ENCODE measurements at places on chromosomes 4 and X. TPM values are rescaled to one million over a fixed set of nuclear protein-coding genes. Genes with fewer than 3 reads are reported as not detected.

ADAMTS3 gene
- not detected for total RNA-seq

ADRA2C gene
- not detected for total RNA-seq

AVPR2 gene
- total RNA-seq, result not detected

CCNG2 gene
- total RNA-seq, result 25.7 TPM

RNF128 gene
- total RNA-seq, result not detected

GAGE12F gene
- total RNA-seq, result not detected

SYN1 gene
- total RNA-seq, result 0.98 TPM

MSANTD1 gene
- 0.46 TPM for total RNA-seq

CCKAR gene
- total RNA-seq, result not detected

HTN3 gene
- not detected for total RNA-seq

DNA sequence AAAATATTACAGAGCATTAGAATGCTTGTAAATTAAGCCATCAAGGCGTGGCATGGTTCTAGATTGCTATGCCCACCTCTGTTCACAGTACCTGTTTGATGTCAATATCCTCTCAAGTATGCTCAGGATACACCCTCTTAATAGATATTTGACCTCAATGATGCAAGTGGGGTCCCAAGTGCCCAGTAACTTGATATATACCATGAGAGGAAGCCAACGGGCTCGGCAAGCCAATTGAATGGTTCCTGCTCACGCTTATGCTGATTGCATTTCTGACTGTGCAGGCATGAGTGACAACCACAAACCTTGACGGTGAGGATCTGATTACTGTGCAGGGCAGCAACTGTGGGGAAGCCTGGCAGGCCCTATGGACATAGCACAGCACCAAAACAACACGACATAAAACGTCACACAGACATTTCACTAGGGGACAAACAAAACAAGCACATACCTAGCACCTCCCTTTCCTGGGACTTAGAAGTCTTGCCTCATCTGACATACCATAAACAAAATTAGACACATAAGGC is 179.1 kb upstream of the ETNPPL start:
- H3K27me3 ChIP-seq, result no peaks in the 10 kb centered on the region
- no peak for DNase-seq
- no peaks in the 10 kb centered on the region for H3K36me3 ChIP-seq
- H3K4me1 ChIP-seq, result no peaks in the 10 kb centered on the region
- no peak overlapping the region for H3K4me3 ChIP-seq

DNA sequence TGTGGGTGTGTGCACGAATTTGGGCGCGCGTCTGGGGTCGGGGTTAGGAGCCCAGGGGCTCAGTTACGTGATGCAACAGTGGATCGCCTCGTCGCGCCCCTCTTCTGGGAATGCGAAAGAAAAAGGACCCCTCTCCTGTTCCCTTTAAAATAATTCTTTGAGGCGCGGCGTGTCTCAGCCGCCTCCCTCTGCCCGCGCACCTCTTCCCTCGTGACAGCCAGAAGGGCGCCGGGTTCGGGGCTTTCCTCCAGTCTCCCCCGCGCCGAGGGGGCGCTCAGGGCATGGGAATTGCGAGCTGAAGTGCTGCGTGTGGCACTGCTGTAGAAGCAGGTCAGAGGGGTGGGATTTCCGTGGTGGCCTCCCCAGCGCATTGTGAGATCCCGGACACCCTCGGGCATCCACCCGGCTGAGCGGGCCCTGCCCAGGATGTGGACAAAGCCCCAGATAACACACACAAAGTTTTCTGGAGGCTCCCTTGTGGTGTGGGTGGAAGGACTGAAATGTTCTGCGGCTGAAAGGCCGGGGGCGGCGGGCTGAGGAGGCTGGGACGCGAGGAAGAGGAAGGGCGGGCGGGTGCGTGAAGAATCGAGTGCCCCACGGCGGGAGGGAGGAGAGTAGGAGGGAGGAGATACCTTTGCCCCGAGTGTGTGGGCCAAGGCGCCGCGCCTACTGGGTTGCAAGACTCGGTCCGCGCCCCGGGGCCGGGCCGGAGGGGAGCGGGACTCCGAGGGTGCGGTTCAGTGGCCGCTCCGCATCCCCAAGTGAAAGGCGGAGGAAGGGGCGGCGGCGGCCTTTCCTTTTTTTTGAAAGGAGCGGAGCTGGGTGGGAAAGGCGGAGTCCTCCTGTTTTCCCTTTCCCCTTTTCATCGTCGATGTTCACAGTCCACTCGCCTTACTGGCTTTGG is 752 bp downstream of the SEPTIN11 start:
- peak overlapping the region; percentile 68 for H3K27ac ChIP-seq
- H3K4me1 ChIP-seq, result peaks cover 13% of the 10 kb centered on the region
- H3K4me3 ChIP-seq, result peak overlapping the region; percentile 83
- no peaks in the 10 kb centered on the region for H3K36me3 ChIP-seq

DNA sequence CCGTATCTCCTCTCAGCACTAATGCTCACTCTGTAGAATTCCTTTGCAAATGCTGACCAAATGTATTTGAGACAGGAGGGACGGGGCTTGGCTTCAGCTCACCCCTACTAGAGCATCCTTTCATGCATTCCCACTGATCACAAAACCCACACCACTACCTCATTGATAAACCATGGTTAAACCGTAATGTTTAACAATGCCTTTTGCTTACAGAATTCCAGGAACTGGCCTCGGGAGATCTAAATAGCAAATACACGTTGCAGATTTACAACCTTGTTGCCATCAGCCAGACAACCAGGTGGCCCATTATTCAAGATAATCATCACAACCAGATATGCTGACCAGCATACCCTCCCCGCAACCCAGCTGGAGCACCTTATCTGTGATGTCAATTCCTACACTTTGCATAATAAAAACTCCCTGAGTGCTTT is 391.9 kb downstream of the KCTD8 start:
- no peaks in the 10 kb centered on the region for H3K4me1 ChIP-seq
- no peak overlapping the region for H3K4me3 ChIP-seq
- no peak for DNase-seq
- no peaks in the 10 kb centered on the region for H3K36me3 ChIP-seq

GRCh38 chrX:151488677-151489076 is 74.8 kb upstream of the PASD1 start:
- H3K27me3 ChIP-seq, result no peaks in the 10 kb centered on the region
- no peaks in the 10 kb centered on the region for H3K36me3 ChIP-seq
- H3K4me3 ChIP-seq, result no peak overlapping the region
- no peak overlapping the region for H3K27ac ChIP-seq
- H3K4me1 ChIP-seq, result peaks cover 3% of the 10 kb centered on the region

DNA sequence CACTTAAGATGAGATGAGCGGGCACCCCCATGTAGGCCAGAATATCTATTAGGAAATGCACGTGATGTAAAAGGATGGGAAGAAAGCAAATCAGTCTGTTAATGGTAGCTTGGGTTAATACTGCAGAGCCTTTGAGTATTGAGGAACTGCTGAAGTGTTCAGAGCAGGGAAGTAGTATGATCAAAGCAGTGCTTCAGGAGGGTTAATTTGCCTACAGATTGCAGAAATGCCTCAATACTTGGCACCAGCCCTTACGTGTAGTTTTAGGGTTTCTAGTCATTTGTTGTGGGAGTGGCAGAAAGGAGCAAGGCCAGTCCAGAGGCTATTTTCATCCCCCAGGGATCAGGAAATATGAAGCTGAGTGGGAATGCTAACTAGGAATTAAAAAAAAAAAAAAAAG is 19.7 kb downstream of the ZFX start:
- H3K4me1 ChIP-seq, result peaks cover 60% of the 10 kb centered on the region
- H3K4me3 ChIP-seq, result no peak overlapping the region
- H3K36me3 ChIP-seq, result peaks cover 17% of the 10 kb centered on the region
- no peak for DNase-seq

- no peak for DNase-seq
- no peak overlapping the region for H3K4me3 ChIP-seq
- no peaks in the 10 kb centered on the region for H3K27me3 ChIP-seq
- H3K36me3 ChIP-seq, result no peaks in the 10 kb centered on the region
These were observed 51.2 kb upstream of the SPANXN3 start for GRCh38 chrX:143568467-143568866.

DNA sequence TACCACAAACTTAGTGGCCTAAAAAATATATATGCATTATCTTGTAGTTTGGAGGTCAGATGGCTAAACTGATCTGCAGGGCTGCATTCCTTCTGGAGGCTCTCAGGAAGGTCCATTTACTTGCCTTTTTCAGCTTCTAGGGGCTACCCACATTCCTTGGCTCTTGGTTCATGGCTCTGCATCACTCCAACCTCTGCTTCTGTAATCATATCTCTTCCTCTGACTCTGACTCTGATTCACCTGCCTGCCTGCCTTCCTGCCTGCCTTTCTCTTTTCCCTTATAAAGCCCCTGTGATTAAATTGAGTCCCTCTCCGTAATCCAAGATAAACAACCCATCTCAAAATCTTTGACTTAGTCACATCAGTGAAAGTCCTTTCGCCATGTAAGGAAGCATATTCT is 25.0 kb upstream of the FRMPD4 start:
- H3K27me3 ChIP-seq, result no peaks in the 10 kb centered on the region
- H3K27ac ChIP-seq, result no peak overlapping the region
- H3K36me3 ChIP-seq, result no peaks in the 10 kb centered on the region
- H3K4me3 ChIP-seq, result no peak overlapping the region

GRCh38 chrX:70254063-70254400 is 6.0 kb downstream of the P2RY4 start:
- H3K4me1 ChIP-seq, result peaks cover 25% of the 10 kb centered on the region
- H3K27ac ChIP-seq, result peak overlapping the region; percentile 92
- H3K27me3 ChIP-seq, result no peaks in the 10 kb centered on the region

- H3K27me3 ChIP-seq, result peaks cover 3% of the 10 kb centered on the region
- H3K4me3 ChIP-seq, result no peak overlapping the region
- H3K27ac ChIP-seq, result no peak overlapping the region
- H3K36me3 ChIP-seq, result no peaks in the 10 kb centered on the region
- DNase-seq, result no peak
These were observed 117.5 kb downstream of the DCTD start for GRCh38 chr4:182799515-182800215.

DNA sequence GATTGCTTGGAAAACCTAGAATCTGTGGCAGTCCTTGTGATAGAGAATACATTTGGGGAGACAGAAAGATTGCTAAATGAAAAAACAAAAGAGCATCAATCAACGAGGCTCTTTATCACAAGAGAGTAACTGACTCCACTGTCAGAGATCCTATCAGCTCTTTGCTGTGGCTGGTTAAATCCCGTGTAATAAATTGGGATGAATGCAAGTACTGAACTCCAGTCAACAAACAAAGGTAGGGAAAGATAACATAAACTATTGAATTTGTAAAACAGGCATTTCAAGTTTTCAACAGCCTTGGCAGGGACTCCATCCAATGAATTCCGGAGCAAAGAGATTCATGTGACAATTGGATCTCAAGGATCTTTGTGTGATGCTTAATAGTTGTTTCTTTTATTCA is 21.3 kb downstream of the MMRN1 start:
- no peak overlapping the region for H3K27ac ChIP-seq
- H3K4me3 ChIP-seq, result no peak overlapping the region
- DNase-seq, result no peak
- no peaks in the 10 kb centered on the region for H3K36me3 ChIP-seq
- H3K27me3 ChIP-seq, result no peaks in the 10 kb centered on the region

DNA sequence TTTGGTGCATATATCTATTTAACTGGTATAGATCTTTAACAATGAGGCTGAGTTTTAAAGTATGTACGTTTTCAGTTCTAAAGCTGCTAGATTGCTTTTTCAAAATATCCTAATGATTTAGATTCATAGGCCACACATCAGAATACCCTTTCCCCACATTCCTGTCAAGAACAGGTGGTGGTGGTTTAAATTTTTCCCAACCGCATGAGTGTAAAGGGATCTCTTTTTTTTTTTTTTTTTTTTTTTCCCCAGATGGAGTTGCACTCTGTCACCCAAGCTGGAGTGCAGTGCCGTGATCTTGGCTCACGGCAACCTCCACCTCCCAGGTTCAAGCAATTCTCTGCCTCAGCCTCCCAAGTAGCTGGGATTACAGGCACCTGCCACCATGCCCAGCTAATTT is 28.0 kb downstream of the NUP54 start:
- H3K36me3 ChIP-seq, result peaks cover 68% of the 10 kb centered on the region
- H3K27ac ChIP-seq, result no peak overlapping the region
- no peak for DNase-seq
- no peak overlapping the region for H3K4me3 ChIP-seq
- H3K4me1 ChIP-seq, result no peaks in the 10 kb centered on the region
- H3K27me3 ChIP-seq, result no peaks in the 10 kb centered on the region

DNA sequence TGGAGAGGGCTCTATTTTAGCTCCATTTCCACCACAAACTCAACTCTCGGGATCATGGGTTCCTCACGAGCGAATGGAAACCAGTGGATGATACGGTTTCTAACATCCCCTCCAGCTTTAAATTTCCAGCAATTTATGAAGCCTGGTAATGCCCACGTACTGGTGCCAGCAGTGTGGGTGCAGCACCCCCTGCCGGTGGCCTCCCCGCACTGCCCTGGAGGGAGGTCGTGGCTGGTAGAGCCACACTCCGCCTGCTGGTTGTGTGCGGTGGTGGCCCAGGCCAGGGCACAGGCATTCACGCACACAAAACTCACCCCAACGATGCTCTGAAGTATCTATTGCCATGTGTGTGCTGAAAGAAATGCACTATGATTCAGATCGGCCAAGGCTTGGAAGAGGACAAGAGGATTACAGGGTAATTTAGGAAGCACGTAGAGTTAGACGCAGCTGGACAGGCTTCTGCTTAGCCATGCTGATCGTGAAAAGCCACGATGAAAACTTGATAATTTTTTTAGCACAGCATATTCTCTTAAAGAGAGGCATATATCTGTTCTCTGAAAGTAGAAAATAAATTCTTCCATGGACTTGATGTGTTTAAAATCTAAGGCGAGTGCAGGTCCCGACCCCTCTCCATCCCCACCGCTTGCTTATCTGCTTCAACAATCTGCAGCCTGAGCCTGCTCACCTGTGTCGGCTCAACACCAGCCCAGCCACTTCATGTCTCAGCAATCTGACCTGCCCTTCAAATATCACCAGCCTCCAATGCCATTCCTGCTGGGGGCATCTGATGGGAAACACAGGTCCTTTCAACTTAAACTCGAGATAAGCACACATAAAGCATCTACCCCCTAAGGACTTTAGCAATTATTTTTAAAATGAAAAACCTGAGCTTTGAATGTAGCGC is 59.1 kb downstream of the SCD5 start:
- DNase-seq, result peak; percentile 92
- no peaks in the 10 kb centered on the region for H3K4me1 ChIP-seq
- H3K27ac ChIP-seq, result no peak overlapping the region
- no peak overlapping the region for H3K4me3 ChIP-seq
- peaks cover 4% of the 10 kb centered on the region for H3K27me3 ChIP-seq

GRCh38 chr4:174582463-174582862 is 60.2 kb upstream of the HPGD start:
- H3K4me3 ChIP-seq, result no peak overlapping the region
- H3K27ac ChIP-seq, result no peak overlapping the region
- no peaks in the 10 kb centered on the region for H3K27me3 ChIP-seq
- no peak for DNase-seq
- no peaks in the 10 kb centered on the region for H3K4me1 ChIP-seq

GRCh38 chr4:97987019-97987648 is 156.1 kb downstream of the STPG2 start:
- H3K4me3 ChIP-seq, result no peak overlapping the region
- no peak overlapping the region for H3K27ac ChIP-seq
- H3K4me1 ChIP-seq, result no peaks in the 10 kb centered on the region
- no peak for DNase-seq

- H3K27me3 ChIP-seq, result no peaks in the 10 kb centered on the region
- H3K36me3 ChIP-seq, result peaks cover 34% of the 10 kb centered on the region
- no peak overlapping the region for H3K27ac ChIP-seq
- H3K4me1 ChIP-seq, result no peaks in the 10 kb centered on the region
- no peak overlapping the region for H3K4me3 ChIP-seq
These were observed 38.2 kb downstream of the CENPI start for GRCh38 chrX:101136235-101136634.

GRCh38 chr4:10204401-10205058 is 87.9 kb upstream of the WDR1 start:
- H3K27me3 ChIP-seq, result no peaks in the 10 kb centered on the region
- no peak for DNase-seq
- no peak overlapping the region for H3K27ac ChIP-seq
- H3K4me1 ChIP-seq, result no peaks in the 10 kb centered on the region
- H3K36me3 ChIP-seq, result no peaks in the 10 kb centered on the region

All from activated CD4-positive, alpha-beta T cell treated with anti-CD3 and anti-CD28 coated beads for 36 hours (primary cell).